ENCODE measurements at places on chromosomes 6 and 20.

- no peak for DNase-seq
These were observed 24.6 kb downstream of the EDN1 start for GRCh38 chr6:12314751-12315150.

DNA sequence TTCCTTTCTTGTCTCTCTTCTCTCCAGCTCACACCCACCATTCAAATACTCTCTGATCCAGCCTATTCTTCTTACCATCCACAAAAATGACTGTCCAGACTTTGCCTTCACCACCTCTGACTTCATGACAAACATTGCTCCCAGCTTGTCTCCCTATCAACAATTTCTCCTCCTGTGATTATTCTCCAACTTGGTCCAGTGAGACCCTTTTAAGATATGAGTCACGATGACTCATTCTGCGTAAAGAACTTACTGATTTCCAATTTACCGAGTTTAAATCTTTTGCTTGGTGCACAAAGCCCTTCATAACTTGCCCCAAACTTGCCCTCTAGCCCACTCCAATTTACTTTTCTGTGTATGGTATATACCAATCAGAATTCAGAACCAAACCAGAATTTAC is 833.2 kb downstream of the MAFB start:
- peak; percentile 44 for DNase-seq

DNA sequence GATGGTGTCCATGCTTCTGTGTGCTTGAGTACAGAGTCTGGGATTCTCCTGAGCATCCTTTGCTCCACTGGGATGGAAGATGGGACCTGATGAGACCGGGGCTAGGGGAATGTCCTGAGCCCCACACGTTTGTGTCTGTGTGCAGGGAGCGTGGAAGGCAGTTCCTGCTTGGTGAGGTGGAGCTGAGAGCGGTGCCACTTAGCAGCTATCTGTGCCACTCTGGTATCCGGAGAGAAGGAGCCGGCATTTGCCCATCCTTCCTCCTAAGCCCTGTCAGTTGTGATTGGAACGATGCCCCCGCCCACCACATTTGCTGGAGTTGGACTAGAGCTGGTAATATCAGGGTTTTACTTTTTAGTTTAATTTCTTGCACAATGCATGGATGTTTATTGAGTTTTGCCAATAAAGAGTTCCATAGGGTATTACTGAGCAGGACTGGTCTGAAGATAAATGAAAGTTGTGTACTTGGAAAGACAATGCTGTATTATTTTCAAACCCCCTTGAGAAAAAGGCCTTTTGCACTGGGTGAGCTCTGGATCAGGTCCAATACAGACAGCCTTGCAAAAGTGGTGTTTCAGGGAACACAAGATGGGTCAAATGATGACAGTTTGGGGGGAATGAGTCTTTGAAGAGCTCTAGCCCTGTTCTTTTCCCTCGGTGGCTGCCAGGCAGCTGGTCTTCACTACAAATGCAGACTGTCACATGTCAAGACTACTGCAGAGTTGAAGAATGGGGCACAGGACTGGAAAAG is 130.8 kb downstream of the SYCP2 start:
- no peak for DNase-seq

GRCh38 chr6:17536586-17536985 is 63.5 kb upstream of the FAM8A1 start:
- no peak for DNase-seq

DNA sequence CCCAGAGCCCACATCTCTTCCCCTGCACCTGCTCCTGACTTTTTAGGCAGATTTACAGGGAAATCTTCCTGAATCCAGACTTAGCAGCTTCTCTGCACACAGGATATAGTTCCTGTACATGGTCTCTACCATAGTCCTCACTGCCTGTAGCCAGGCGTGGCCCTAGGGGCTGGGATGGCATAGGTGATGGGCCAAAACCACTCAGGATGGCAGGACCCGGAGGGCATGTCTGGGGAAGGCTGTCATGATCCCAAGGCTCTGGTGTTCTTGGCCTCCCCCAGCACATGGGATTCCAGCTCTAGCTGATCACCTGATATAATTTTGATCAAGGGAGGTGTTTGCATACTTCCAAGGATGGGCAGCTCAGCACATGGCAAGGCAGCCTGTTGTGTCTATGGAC is 58.0 kb downstream of the TOX2 start:
- DNase-seq, result no peak

DNA sequence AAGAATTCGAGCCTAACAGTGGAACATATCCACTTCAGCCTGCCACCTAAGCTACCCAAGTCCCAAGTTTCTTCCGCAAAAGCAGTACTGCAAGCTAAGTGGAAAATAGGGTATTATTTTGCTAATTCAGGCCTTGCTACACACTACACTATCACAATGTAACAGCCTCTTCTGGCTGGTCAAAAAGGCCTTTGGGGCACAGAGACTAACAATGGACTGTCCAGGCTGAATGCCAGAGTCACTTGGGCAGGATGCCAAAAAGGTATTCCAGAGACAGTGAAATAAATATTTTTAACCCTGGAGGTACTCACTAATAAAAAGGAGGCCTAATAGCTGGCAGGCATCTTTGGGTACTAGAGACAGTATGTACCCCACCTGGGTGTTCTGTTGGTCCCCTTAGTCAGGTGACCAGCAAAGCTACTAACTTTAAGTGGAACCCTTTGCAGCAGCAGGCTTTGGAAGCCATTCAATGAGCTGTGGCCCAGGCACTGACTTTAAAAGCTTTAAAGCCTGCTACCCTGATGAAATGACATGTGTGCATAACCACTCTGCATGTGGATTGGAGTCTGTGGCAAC is 692.1 kb downstream of the HTR1B start:
- DNase-seq, result no peak

DNA sequence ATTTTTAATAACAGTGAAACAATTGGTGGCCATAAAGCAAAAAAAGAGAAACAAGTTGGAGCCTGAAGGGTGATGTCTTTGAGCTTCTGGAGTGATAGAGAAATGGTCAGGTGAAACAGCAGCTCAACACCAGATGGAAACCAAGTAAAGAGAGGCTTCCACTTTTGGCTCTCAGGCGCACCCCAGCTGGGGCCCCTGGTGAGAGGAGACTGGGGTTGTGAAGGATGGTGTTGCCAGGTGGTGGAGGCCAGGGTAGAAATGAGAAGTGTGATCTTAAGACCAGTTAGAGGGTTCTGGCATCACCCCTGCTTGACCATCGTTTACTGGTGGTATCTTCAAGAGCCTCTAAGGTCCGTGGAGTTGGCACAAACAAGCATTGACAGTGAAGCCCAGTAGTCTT is 126.0 kb upstream of the AKIRIN2 start:
- no peak for DNase-seq

- DNase-seq, result no peak
These were observed 89.7 kb upstream of the GCM1 start for GRCh38 chr6:53238311-53238710.

GRCh38 chr20:62286493-62287064 is 16.2 kb upstream of the ADRM1 start:
- no peak for DNase-seq

DNA sequence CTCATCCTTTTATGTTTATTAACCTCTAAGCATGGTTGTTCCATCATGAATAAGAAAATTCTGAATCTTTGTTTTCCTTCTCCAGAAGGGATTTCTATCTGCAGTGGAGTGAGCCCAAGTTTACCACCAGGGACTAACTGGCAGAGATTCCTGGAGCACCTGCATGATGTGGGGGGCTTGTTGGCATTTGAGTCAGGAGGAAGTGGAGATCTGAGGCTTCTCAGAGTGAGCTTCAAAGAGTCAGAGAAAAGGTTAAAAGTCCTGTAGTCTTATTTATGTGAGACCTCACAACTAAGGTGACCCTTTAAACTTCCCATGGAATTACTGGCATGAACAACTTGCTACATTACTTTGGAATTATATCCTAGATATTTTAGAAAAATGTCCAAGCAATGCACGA is 138.1 kb upstream of the SLC24A3 start:
- no peak for DNase-seq
